ENCODE measurements at places on chromosomes 3 and 15.

GRCh38 chr3:105553851-105554250 is 187.1 kb downstream of the ALCAM start:
- DNase-seq: no peak

GRCh38 chr15:32885713-32886112 is 167.9 kb downstream of the GREM1 start:
- DNase-seq: no peak

- no peak for DNase-seq
Observed at GRCh38 chr3:155753038-155753639, 8.3 kb upstream of the PLCH1 start.

- no peak for DNase-seq
Observed at GRCh38 chr3:168431491-168431890, 335.8 kb upstream of the GOLIM4 start.

DNA sequence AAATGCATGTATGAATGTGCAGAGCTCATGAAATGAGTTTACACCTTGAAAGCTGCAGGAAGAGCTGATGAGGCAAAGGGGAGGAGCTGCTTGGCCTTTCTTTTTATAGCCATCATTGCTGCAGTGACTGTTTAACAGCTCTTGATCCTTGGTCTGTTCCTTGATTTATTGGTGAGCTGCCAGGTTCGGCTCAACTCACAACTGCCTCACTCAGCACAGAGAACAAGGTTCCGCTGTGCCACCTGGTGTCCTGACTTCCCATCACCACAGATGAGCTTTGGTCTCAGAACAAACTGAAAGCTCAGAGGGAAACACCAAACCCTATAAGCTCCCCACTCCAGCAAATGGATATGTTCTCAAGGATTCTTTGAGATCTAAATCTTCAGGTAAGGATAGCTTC is 626.1 kb downstream of the MAGI1 start:
- no peak for DNase-seq

GRCh38 chr15:94453227-94453988 is 222.0 kb downstream of the MCTP2 start:
- no peak for DNase-seq

DNA sequence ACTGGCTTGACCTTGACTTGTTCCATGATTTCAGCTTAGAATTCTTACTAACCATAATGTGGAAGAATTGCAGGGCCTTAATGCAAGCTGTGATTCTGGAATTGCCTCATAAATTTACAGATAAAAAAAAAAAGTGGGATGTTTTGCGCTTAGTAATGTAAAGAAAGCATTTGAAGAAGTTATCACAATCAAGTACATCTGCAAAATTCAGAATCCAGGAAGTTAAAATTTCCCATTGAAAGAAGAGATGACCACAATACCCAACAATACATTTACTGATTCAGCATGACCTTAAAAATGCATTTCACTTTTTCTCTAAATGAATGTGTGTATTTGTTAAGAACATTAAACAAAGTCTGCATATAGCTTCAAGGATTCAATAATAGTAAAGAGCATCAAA is 65.1 kb upstream of the CCNL1 start:
- DNase-seq: no peak

DNA sequence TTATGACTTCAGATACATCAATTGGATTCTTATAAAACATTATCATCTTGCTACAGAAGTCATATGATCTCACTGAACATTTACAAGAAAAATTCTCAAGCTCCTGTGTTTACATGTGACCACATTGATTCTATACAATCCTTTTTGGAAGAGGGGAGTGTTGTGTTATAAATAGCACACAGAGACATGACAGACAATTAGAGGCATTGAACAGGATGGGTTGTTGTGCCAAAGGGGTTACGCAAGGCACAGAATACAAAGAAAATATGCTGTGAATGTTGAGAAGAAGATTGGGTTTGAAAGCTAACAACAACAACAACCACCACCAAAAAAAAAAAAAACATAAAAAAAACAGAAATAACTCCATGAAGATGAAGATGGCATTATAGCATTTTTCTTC is 32.5 kb upstream of the TBL1XR1 start:
- DNase-seq: no peak

- DNase-seq: no peak
Observed at GRCh38 chr3:185928496-185928895, 9.3 kb downstream of the TRA2B start.

GRCh38 chr15:70420086-70420947 is 322.6 kb upstream of the TLE3 start:
- no peak for DNase-seq

DNA sequence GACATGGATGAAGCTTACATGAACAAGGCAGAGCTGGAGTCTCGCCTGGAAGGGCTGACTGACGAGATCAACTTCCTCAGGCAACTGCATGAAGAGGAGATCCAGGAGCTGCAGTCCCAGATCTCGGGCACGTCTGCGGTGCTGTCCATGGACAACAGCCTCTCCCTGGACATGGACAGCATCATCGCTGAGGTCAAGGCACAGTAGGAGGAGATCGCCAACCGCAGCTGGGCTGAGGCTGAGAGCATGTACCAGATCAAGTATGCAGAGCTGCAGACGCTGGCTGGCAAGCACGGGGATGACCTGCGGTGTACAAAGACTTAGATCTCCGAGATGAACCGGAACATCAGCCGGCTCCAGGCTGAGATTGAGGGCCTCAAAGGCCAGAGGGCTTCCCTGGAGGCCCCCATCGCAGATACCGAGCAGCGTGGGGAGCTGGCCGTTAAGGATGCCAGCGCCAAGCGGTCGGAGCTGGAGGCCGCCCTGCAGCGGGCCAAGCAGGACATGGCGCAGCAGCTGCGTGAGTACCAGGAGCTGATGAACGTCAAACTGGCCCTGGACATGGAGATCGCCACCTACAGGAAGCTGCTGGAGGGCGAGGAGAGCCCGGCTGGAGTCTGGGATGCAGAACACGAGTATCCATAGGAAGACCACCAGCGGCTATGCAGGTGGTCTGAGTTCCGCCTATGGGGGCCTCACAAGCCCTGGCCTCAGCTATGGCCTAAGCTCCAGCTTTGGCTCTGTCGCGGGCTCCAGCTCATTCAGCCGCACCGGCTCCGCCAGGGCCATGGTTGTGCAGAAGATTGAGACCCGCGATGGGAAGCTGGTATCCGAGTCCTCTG is 77.6 kb downstream of the CLDN11 start:
- no peak for DNase-seq

DNA sequence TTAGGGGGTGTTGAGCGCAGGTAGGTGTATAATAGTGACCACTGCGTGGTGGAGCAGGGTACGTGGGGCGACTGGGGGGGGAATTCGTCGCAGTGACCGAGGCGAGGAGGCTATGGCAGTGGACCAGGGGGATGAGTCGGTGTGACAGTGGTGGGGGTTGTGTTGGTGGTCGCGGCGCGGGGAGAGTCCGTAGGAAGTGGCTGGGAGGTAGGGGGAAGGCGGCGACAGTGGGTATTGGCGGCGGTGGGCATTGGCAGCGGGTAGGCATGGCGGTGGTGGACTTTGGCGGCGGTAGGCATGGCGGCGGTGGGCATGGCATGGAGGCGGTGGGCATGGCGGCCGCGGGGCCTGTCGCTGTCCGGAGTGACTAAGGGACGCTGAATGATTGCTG is 739 bp downstream of the SNRPN start:
- no peak for DNase-seq

- no peak for DNase-seq
Observed at GRCh38 chr3:196621611-196622010, 17.9 kb upstream of the NRROS start.

DNA sequence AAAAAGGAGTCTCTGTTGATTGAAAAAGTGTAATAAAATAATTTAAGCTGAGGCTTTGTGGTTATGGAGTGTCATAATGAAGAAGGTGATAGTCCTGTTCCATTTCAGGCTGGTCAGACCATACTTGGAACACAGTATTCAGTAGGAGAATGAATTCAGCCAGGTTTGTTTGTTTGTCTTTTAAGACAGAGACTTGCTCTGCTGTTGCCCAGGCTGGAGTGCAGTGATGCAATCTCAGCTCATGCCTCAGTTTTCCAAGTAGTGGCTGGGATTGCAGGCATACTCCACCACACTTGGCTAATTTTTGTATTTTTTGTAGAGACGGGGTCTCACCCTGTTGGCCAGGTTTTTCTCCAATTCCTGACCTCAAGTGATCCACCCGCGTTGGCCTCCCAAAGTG is 33.5 kb downstream of the IQGAP1 start:
- no peak for DNase-seq

GRCh38 chr3:130677343-130677742 is 69.3 kb downstream of the PIK3R4 start:
- no peak for DNase-seq

Measured in stimulated activated CD4-positive, alpha-beta T cell treated with anti-CD3 and anti-CD28 coated beads, Interleukin-15, amount 100 ng/mL, for 1 hour (primary cell).